Left cardiac atrium (tissue), 4 donors: ENCODE measurements at places on chromosomes 7 and 10.

GRCh38 chr10:131150126-131150525, 161.4 kb downstream of the TCERG1L start:
- no peak for DNase-seq

GRCh38 chr10:86611386-86611785, 43.0 kb upstream of the OPN4 start:
- no peak for DNase-seq

- no peak for DNase-seq
Measured at GRCh38 chr7:112282476-112283188, 76.1 kb downstream of the ZNF277 start.

GRCh38 chr7:116089293-116089692, 58.7 kb upstream of the TFEC start:
- DNase-seq, result no peak

- no peak for DNase-seq
Measured at GRCh38 chr7:69422574-69422985, 175.7 kb upstream of the AUTS2 start.

DNA sequence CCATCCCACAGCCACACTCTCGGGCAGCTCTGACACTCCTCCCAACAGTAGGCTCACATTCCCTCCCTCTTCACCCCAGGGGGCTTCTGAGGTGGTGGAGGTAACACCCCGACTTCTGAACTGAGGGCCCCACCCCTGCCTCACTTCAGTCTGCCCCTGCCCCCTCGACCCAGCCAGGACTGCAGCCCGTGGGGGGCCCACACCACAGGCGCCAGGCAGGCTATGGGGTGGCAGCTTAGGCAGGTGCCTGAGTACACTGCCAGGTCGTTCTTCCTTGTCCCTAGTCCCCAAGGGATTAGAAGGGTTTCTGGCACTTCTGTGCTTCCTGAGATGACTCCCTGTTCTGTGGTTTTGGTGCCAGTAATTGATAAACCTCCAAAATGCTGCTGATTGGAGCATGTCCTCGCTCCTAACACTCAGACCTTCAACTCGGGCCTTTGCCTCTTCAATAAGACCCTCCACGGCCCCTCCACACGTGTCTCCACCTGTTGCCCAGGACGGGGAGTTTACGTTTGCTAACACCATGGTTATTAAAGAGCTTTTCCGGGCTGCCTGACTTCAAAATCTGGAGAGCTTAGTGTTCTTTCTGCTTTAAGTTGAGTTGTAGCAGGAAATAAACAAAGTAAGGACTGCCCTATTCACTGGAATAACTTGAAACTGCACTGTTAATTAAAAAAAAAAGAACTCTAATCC, 23.8 kb upstream of the LARP4B start:
- no peak for DNase-seq

DNA sequence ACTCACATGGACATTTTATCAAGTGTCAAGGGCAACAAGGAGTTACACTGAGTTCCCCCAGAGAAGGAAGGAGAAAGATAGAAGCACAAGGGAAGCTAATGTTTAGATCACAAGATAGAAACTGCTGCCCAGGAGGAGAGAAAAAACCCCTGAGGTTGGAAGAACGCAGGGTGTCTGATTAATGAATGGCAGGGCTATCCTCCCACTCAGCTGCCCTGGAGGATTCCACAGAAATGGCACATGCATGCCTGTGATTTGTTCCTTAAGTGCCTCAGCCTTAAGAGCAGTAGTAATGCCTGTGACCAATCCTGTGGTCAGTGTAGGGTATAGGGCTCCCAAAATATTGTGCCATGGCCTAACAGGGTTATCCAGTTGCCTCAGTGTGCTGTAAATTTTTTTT, 20.2 kb downstream of the DNAJB9 start:
- no peak for DNase-seq

- no peak for DNase-seq
Measured at GRCh38 chr7:135920478-135920877, 56.7 kb downstream of the MTPN start.

GRCh38 chr7:121394709-121395140, 1.4 kb downstream of the FAM3C start:
- no peak for DNase-seq
